ENCODE measurements at places on chromosomes 6 and 20. TPM values are rescaled to one million over a fixed set of nuclear protein-coding genes. Genes with fewer than 3 reads are reported as not detected.
A peak's percentile ranks its signal among the peaks of the same experiment; 100 is the strongest.

Gene ZGPAT
- total RNA-seq = 32.6 TPM

Gene MEP1A
- total RNA-seq = not detected

Gene EYS
- total RNA-seq = 0.10 TPM

Gene CCDC170
- total RNA-seq = 0.11 TPM

Gene PROKR2
- total RNA-seq = 0.74 TPM

Gene SMPDL3A
- 1.8 TPM for total RNA-seq

Gene PABPC1L
- total RNA-seq = 23.8 TPM

Gene PRL
- not detected for total RNA-seq

DNA sequence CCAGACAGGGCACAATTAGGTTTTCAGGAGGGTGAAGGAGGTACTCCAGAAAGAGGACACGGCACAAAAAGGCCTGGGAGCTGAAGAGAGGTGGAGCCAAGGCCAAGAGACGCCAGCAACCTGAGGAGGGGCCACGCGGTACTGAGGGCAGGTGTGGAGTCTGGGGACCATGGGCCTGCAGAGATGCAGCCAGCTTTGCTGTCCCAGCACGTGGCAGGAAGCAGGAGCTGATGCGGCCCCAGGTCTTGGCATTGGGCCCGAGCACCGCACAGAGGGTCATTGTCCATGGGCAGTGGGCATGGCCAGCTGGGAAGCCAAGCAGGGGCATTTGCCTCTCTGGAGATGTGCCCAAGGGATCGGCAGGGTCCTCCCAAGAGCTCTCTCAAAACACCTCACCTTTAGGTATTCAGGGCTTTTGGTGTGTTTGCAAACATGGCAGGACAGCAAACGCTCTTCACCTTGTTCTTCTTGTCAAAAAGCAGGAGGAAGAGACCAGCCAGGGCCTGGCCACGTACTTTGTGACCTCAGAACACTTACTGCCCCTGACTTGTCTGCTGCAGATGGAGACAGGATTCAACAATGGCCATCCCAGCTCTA lies 1.4 kb upstream of the BPIFB1 start:
- no peak for DNase-seq

- no peak for DNase-seq
These were observed 16.9 kb upstream of the THEMIS start for GRCh38 chr6:127917766-127918165.

DNA sequence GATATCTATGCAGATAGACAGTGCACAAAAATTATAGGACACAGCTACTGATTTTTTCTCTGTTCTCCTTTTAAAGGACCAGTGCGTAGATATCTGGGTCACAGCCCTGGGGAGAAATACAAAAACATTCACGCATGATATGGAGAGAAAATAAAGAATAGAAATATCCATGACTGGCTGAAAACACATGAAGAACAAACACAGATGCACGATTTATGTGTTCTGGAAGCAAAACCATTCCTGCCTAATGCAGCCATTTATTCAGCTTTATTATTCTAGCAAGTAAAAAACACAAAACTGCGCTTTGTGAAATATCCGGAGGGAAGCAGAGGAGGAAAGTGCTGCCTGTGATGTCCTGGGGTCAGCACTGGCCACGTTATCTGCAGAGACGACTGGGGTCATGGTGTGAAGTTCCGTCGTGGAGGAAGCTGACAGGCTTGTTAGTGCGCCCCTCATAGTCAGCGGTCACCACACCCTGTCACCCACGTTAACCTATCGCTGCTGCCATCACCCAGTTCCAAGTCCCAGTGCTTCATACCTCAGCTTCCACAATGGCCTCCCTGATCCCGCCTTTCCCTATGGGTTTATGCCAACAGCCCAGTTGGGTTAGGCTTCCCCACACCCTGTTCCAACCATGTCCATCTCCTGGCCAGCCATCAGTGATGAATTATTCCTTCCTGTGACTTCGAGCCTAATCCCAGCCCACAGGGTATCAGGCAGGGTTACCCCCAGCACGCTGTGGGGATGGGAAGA lies 86.6 kb upstream of the RPS6KA2 start:
- DNase-seq = no peak

DNA sequence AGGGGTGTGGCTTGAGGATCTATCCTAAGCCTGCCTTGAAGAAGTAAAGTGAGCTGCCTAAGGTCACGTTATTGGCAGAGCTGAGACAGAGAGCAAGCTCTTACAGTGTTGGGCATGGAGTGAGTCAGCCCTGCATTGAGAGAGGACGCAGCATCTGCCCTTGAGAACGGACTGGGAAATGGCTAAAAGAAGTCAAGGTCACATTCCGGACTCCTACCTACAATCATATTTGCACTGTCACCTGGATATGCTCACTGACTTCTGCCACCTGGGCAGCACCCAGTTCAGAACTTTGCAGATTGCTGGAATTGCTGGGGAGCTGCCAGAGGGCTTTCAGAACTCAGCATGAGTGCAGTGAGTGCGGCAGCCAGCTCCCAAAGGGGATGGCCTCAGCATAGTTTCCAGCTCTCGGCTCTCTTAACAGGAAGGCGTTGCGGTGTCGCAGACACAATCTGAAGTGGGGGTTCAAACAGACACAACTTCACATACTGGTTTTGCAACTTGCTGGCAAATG lies 199.3 kb upstream of the SGK1 start:
- peak; percentile 19 for DNase-seq

GRCh38 chr20:63594043-63594561 lies 20.1 kb upstream of the HELZ2 start:
- peak; percentile 41 for DNase-seq

- no peak for DNase-seq
These were observed 60.9 kb downstream of the RPRD1B start for GRCh38 chr20:38094373-38094891.

DNA sequence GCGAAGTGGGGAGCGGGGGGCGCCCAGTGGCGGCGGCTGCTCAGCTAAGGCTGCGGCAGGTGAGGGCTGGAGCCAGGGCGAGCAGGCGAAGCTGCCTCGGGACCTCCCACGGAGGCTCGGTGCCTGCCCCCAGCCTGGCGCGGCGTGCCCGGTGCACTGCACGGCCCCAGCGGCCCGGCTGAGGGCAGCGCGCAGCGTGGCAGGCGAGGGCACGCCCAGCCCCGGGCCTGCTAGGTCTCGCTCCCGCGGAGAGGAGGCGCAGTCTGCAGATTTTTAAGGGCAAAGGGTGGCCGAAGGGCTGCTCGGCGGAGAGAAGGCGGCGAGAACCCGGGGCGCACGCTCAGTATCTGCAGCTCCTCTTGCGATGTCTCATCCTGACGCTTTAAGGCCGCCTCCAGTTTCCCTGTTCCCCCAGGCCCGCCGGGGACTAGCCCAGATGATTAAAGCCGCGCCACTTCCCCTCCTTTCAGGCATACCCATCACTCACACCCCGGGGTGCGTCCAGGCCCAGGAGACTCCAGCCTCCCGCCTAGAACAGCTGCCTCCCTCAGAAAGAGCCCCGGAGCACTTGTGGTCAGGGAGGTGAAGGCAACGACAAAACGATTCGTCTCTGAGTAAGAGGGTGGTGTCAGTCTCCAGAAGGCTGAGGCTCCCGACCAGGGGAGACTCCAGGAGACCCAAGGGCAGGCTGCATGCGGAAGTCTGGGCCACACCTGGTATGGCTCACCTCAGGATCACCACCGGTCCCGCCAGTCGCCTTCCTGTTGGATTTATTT lies at the start of gene FERMT1:
FERMT1 (minus strand) TSS at position 158 of the 776 bp plus-strand sequence. CDS start 3,476 bp downstream, outside the sequence.
- peak; percentile 85 for DNase-seq

DNA sequence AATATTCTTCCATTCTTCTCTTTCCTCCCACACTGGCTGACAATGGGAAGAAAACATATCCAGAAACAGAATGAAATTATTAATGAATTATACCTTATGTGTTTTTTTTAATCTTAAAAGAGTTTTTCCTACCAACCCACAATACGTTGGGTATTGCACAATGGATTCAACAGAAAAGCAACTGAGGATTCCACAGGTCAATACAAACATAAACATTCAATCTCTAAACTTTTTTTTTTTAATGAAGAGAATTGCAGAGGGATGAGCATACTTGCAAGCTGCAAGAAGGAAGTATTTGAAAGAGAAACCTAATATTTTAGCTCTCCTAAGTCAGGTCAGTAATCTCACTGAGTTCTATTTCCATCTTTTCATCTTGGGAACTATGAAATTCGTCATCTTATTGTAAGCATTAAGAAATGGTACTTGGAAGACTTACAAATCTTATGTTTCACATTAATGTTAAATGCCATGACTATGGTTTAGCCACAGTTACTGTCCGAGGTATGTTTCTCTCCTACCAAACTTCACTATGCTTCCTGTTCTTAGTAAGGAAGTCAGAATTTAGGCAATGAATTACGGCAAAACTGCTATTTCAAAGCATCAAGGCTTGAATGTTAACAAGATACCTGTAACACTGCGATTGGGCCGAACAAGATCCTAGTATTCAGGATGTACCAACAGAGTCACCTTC lies 100.8 kb downstream of the HIVEP2 start:
- no peak for DNase-seq

DNA sequence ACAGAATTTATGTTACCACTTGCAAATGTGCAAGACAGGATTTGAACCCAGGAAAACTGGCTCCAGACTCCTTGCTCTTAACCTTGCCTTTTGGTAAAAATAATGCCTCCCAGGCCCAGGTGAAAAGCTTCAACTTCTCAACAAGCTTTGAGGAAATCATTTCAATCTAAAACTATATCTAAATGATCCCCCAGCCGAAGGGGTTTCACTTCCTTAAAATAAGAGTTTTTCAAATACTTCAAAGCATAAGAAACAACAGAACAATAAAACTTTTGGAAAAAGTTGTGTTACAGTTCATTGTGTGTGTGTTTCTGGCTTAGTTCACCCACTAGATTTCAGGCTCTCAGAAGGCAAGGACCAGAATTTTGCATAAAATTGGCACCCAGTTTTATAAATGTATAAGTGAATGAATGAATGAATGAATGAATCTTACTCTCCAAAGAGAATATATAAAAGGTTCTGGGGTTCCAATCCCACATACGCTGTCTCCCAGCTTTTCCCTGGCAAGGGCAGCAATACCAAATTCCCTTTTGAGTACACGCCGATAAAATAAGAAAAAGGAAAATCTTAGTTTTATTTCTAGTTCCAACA lies 5.4 kb downstream of the OR2H2 start:
- DNase-seq = no peak

DNA sequence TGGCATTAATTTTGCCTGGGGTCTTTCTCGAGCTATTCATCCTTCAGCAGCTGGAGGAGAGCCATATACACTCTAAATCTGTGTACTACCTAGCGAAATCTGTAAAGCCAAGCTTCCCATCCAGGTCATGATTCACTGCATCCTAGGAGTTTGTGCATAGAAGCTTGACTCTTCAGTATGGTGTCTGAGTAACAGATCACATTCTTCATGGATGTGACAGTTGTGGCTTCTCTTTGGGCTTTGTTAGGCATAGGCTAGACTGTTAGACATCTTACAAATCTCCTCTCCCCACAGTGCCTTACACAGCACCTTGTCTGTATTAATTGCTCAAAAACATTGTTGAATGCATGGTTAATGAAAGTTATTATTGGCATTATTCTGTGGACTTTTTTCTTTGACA lies 177.0 kb downstream of the EYA4 start:
- no peak for DNase-seq

- no peak for DNase-seq
These were observed 88.5 kb upstream of the PTPN1 start for GRCh38 chr20:50421356-50422340.

- peak; percentile 77 for DNase-seq
These were observed 91.3 kb upstream of the PRDM1 start for GRCh38 chr6:105994591-105995390.

DNA sequence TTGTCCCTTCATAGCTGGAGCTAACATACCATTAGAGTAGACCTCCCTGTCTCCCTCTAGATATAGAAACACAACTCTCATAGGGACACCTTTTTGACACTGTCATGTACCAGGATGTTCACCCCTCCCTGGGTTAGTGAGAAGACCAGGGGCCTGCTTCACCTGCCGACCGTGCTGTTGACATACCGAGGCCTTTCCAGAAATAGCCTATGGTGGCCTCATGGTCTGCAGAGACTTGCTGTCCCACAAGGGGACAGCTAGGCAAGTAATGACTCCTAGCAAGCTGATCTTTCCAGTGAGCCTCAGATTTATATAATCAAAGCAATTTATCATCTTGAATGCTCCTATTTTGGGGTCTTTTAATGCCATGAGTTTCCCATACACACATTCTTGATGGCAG lies 15.0 kb downstream of the ZDHHC14 start:
- DNase-seq = no peak

DNA sequence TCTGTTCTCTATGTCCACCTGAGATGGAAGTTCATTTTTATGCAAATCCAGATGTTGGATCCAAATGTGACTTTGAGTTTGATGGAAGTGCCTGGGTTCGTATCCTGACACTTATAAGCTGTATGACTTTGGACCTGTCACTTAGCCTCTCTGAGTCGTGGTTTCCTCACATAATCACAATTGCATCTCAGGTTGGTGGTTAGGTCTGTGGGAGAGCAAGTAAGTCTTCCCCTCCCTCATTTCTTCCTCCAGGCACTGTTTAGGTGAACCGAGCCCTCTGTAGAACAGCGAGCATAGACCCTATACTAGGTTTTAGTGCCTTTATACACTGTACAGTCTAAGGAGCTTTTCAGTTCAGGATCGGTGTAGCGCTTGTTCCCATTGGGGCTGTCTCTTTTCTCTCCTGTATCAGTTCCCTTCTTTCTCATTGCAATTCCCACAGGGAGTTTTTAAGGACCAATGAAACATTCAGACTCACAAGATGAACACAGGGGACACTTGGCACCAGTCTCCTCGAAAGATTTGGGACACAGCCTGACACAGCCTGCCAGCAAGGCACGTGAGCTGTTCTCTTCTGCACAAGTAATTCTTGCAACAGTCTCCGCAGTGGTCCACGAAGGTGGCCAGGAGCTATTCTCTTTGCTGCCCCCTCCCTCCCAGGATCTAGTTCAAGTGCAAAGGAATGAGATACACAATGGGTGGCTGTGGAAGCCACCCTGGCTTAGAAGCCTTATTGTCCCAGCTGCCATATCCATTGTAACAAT lies 11.8 kb downstream of the TOX2 start:
- DNase-seq = no peak

GRCh38 chr20:1469925-1470571 lies 3.4 kb upstream of the NSFL1C start:
- DNase-seq = peak; percentile 75

- DNase-seq = peak; percentile 72
These were observed 577 bp upstream of the LRRC1 start for GRCh38 chr6:53794137-53794719.

Measured in H7 (cell line).